Stimulated activated CD8-positive, alpha-beta memory T cell treated with anti-CD3 and anti-CD28 coated beads, Interleukin-7, amount 100 ng/mL, for 1 hour (primary cell): ENCODE measurements at places on chromosomes 3 and 15.

GRCh38 chr3:13407926-13408325 is 12.2 kb downstream of the NUP210 start:
- DNase-seq = no peak

- no peak for DNase-seq
Measured at GRCh38 chr3:8975081-8976020, 12.1 kb upstream of the RAD18 start.

GRCh38 chr3:149401212-149401925 is 23.9 kb upstream of the TM4SF1 start:
- DNase-seq = no peak

DNA sequence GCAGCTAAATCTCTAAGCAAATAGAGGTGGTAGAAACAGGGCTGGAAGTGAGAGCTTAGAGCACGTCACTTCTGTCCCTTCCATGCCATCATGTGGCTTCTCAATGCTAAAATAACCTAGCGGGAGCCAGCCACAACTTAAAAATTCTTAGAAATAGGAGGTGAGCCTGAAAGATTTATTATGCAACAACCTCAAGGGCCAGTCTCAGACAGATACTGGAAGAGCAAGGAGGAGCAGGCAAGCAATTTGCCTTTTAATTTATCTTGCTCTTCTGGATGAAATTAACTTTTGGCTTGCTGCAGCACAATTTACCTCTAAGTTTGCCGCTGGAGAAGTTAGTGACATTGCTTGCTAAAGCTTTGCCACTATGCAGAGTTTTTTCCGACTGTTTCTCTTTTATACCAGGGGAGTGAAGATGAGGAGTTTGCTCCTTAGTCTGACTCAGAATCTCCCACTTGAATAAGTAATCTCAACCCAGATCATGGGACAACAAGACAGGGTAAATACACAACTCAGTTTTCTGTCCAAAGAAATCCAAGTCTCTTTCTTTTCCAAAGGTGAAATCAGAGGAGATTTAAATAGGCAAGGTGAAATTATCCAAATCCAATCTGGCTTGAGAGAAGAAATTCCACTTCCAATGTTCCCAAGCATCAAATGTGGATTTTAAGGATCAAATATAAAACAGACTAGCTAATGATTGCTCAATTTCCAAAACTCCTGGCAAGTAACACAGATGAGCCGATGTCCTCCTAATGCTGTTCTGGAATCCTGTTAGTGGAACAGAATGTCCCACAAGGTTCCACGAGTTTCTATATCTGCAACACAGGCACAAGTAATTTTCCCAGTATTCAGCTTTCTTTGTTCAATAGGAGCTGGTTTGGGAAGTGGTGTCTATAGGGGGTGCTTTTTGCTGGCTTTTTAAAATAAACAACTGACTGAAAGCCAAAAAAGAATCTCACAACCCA is 329.4 kb upstream of the RORA start:
- DNase-seq = no peak
